Stimulated activated CD8-positive, alpha-beta memory T cell treated with anti-CD3 and anti-CD28 coated beads, Interleukin-12 subunit alpha, Interleukin-12 subunit beta, amount 100 ng/mL, for 4 hours (primary cell): ENCODE measurements at places on chromosomes 3 and 15.

- DNase-seq = no peak
Observed at GRCh38 chr3:121414924-121415323, 130.9 kb downstream of the POLQ start.

GRCh38 chr15:57460208-57460816 is 84.0 kb downstream of the CGNL1 start:
- DNase-seq = no peak

- no peak for DNase-seq
Observed at GRCh38 chr3:38823186-38823585, 7.2 kb upstream of the SCN10A start.

GRCh38 chr3:128367761-128368160 is 98.9 kb downstream of the DNAJB8 start:
- no peak for DNase-seq

GRCh38 chr3:126664591-126665214 is 9.8 kb upstream of the TXNRD3 start:
- DNase-seq = no peak

DNA sequence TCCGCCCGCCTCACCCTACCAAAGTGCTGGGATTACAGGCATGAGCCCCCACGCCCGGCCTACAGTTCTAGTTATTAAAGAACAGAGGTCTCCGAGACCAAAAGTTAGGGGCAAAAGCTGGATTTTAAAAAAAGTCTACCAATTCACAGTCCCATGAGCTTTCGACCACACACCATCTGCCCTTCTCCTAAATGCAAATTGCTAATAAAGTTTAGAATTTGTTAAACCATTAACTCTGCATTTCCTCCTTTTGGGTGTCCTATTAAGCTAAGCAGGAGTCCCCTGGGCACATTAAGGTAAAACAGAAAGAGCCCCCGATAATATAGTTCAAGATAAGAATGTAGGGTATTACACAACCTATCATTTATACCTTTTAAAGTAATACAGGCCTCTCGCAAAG is 322.7 kb downstream of the FOXP1 start:
- no peak for DNase-seq

DNA sequence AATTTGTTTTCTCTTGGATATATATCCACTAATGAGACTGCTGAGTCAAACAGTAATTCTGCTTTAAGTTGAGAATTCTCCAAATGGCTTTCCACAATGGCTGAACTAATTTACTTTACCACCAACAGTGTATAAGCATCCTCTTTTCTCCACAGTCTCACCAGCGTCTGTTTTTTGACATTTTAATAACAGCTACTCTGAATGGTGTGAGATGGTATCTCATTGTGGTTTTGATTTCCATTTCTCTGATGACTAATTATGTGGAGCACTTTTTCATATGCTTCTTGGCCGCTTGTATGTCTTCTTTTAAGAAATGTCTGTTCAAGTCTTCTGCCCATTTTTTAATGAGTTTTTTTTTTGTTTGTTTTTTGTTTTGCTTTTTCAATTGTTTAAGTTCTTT is 206.2 kb downstream of the CTNNB1 start:
- no peak for DNase-seq

DNA sequence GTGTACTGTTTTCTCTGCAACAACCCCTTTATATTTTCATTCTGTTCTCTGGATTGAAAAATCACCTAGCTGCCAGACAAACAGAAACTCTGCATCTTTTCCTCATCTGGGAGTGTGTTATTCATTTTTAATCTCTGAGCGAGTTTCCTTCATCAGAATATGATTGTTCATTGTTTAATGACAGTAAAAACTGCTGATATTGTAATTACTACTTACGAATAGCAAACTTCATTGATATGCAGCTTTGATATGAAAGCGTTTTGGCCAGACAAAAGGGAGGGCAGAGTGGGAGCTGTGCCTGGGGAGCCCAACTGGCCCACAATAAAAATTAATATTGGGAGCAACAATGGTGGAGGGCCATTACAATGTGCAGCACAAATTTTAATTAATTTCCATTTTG is 132.7 kb upstream of the SKOR1 start:
- no peak for DNase-seq

DNA sequence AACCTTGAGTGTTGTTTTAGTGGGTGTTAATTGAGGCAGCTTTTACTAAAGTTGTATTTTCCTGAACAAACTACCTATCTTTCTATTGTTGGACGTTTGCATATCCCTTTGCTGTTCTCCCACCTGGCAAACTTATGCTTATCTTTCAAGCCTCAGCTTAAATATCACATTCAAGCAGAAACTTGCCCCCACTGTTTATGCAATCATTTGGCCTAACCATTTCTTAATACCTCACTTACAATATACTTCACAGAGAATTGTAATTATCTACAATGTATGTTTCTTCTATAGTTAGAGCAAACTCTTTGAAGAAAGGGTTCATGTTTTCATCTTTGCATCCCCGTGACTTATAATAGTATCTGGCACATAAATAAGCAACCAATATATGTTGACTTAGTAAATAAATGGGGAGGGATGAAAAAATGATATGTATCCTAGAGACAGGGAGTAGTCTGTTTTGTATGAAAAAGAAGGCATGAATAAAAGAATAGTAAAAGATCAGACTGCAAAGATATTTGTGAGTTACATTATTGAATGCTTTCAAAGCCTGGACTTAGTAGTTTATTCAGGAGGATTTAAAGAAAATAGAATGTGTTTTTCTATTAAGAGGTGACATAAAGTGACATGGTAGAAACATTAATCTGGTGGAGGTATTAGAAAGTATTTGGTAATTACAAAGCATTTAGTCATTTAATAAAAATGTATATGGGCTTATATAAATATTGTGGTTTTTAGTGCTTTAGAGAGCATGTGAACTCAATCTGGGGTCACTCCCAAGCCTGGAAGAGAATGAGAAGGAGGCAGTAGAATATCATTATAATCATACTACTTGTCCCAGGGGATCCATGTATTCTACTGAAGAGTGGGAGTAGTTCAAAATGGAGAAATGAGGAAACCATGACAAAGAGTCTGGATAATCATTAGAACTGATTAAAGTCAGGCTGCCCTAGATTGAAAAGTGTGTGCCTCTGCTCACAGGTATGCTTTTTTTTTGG is 60.0 kb upstream of the DCBLD2 start:
- DNase-seq = no peak

- no peak for DNase-seq
Observed at GRCh38 chr15:62983956-62984355, 58.6 kb upstream of the TPM1 start.

- DNase-seq = no peak
Observed at GRCh38 chr3:134799393-134799792, 4.3 kb downstream of the EPHB1 start.

- DNase-seq = no peak
Observed at GRCh38 chr15:64536244-64536836, 76.0 kb downstream of the ZNF609 start.

GRCh38 chr3:122668930-122669730 is 11.5 kb upstream of the PARP14 start:
- no peak for DNase-seq
